GF-D8 (cell line): ENCODE measurements at places on chromosomes 2 and 18.
A peak's percentile ranks its signal among the peaks of the same experiment; 100 is the strongest.

DNA sequence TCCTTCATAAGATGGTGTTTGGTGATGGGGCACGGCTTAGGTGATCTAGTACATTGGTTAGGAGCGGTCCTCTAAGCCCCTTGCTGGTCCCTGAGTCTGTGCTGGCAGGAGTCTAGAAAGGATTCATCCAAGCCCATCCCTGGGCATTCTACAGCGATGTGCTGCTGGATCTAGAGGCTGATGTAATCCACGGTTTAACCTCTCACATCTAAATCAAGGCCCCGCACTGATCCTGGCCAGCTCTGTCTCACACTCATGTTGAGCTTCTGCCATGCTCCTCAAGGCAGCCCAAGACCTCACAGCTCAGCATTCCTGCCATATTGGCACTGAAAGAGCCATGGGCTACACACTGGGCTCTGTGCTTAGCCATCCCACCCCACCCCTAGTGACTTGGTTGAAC is 664.8 kb downstream of the STK39 start:
- no peak for DNase-seq

DNA sequence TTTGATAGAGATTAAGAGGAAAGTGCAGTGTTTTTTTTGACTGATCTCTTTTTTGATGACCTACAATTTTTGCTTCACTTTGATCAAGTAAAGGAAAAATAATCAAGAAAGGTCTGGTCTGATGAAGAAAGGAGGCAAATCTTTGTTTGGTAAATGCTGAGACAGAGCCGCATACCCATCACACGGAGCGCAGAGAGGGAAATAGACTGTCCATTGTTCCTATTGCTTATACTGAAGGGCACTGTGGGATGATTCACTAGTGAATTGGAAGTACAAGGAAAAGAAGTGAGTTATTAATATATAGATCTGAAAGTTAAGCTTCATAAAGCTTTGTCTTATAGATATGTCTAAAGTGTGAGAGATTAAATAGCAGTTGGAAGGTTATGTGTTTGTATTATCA is 455.1 kb downstream of the PLCL1 start:
- no peak for DNase-seq

- DNase-seq: no peak
Measured at GRCh38 chr2:215606219-215606618, 170.4 kb upstream of the FN1 start.

DNA sequence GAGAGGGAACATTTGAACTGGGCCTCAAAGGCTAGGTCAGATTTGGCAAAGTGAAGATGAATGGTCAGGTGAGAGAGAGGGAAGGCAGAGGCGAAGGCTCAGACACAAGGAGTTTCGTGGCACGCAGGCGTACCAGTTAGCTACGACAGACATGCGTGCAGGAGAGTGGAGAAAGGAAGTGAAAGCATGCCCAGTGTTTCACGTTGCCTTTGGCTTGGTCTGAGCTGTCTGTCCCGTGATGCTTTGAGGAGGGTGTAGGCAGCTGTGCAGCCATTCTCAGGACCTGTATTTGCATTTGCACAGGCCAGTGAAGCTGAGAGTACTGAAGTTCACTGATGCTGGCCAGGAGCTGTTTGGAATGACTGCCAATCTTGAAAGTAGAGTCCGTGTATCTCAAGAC is 69.5 kb downstream of the HNRNPLL start:
- no peak for DNase-seq

GRCh38 chr2:148391324-148391723 is 253.2 kb upstream of the EPC2 start:
- DNase-seq: no peak

DNA sequence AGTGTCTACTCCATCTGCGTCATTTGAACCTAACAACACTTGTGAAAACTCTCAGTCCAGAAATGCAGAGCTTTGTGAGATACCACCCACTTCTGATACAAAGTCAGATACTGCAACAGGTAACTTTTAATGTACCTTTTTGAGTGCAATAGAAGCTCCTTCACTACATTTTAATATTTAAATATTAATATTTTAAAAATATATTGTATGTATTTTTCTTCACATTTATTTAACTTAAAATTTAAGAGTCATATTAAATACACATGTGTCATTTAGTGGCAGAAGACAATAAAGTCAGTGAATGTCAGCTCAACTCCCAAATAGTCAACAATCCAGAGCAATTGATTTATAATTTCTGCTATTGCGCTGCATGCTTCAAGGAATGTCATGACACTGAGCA is 13.9 kb downstream of the UBXN4 start:
- DNase-seq: no peak

- no peak for DNase-seq
Measured at GRCh38 chr2:106201661-106202060, 7.6 kb upstream of the UXS1 start.

DNA sequence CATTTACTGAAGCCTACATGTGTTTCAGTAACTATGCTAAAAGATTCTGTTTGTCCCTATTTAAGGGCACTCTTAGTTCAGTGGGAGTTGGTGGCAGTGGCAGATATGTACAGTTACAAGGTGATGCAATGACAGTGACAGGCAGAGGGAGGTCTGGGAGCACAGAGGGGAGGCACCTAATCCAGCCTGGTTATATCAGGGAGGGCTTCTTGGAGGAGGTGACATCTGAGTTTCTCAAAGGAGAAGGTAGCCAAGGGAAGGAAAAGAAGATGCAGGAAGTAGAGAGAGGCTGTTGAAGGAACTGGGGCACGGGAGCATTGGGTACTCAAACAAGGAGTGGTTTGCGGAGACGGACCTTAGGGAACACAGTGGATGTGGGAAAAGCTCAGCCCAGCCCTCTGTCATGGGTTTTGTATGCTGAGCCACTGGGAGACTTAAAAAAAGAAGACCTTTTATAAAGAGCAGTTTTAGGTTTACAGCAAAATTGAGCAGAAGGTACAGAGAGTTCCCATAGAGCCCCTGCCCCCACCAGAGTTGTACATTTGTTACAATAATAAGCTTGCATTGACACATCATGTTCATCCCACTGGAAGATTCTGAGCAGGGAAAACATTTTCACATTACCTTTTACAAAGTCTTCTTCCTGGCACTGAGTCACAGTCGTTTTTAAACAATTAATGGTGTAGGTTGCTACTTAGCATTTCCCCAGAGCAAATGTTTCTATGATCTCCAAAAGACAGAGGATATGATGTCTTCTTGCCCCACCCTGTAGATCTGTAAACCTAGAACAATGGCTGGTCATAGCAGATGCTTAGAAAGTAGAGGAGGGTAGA is 83.0 kb upstream of the TAF1B start:
- no peak for DNase-seq

GRCh38 chr2:85779641-85780315 is 26.0 kb downstream of the ATOH8 start:
- no peak for DNase-seq

DNA sequence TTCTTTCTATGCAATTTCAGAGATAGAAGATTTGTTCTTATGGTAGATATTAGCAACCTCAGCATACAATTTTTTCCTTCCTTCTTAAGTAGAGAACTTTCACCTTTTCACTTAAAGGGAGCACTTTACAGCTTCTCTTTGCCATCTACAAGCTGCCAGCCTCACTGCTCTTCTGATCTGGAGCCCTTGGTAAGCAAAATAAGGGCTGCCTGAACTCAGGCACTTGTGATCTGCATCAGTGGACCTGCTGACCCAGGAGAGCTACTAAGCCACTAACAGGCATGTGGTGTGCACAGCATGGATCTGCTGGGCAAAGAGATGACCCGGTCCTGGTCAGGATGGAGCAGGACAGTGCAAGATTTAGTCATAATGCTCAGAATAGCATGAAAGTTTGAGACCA is 80.8 kb upstream of the SNTG2 start:
- no peak for DNase-seq

DNA sequence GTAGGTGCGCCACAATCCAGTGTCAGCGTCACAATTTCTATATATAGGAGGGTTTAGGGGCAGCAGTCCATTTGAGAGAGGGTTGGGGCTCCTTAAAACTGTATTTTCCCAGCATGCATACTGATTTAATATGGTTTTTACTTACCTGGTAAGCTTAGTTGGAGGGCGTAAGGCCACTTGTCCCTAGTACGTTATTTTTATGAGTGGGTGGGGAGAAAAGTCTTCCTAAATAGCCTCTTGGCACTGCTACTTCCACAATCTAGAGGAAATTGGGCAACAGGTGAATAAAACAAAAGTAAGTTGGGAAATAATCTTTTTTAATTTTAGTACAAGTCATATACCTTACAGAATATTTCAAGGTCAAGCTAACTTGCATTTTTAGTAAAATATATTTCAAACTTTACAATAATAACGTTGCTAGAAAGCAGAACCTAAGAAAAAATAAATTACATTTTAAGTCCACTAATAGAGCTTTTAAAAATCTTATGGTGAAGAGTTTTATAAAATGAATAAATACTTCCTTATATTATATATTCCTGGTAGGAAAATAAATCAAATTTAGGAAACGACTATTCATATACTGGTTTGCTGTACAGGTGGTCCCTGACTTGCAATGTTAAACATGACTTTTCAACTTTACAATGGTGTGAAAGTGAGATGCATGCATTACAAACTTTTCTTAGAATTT is 20.9 kb downstream of the DHRS9 start:
- DNase-seq: peak; percentile 76

GRCh38 chr2:106105151-106105922 is 88.8 kb downstream of the UXS1 start:
- no peak for DNase-seq

GRCh38 chr2:117128461-117128860 is 686.0 kb upstream of the DDX18 start:
- no peak for DNase-seq

DNA sequence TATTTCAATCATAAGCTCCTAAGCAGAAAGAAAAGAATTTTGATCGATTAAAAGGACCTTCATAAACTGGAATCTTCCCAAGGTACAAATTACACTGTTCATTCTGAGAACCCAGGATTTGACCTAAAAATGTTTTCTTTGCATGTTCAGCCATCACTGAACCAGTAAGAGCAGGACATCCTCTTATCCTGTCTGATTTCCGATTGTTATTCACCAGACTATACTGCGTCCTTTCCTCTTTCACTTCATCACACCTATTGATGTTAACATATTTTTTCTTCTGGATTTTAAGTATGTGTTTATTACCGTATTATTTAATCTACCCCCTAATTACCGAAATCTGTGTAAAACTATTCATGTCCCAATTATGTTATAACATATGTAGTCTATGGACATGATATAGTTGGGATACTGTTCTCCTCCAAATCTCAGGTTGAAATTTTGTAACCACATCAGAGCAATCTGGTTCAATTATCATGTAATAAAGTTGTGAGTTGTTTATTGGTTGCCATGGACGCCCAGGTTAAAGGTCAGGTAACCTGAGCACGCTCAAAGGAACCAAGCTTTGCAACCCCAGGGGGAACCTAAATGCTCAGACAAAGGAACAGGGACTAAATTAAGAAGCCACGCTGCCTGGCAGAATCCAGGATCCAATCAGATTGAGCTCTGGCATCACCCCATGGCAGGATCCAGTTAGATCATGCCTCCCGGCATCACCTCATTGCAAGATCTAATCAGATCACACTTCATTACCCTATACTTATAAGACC is 11.6 kb upstream of the TBC1D8 start:
- DNase-seq: no peak

GRCh38 chr18:78861116-78861515 is 118.5 kb upstream of the SALL3 start:
- no peak for DNase-seq

GRCh38 chr2:52082646-52083045 is 1050.7 kb upstream of the NRXN1 start:
- DNase-seq: no peak

GRCh38 chr2:122748552-122749011 is 993.1 kb downstream of the TSN start:
- no peak for DNase-seq

GRCh38 chr18:9055185-9055584 is 47.3 kb upstream of the NDUFV2 start:
- DNase-seq: no peak

DNA sequence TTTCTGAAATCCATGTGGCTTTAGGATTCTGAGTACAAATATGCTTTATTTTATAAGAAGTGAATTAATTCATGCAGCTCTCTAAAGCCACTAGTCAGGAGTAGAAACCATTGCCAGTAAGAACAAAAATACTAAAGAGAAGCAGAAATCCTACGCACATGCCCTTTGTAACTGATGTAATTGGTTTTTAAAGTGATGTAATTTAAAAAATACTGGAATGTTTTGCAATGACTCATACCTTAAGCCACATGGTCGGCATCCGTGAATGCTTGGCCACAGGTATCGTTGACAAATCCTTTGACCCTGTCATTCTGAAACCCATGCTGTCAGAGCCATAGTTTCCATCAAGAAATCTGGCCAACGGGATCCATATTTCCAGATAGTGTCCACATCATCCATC is 213.3 kb downstream of the ACKR3 start:
- DNase-seq: no peak

DNA sequence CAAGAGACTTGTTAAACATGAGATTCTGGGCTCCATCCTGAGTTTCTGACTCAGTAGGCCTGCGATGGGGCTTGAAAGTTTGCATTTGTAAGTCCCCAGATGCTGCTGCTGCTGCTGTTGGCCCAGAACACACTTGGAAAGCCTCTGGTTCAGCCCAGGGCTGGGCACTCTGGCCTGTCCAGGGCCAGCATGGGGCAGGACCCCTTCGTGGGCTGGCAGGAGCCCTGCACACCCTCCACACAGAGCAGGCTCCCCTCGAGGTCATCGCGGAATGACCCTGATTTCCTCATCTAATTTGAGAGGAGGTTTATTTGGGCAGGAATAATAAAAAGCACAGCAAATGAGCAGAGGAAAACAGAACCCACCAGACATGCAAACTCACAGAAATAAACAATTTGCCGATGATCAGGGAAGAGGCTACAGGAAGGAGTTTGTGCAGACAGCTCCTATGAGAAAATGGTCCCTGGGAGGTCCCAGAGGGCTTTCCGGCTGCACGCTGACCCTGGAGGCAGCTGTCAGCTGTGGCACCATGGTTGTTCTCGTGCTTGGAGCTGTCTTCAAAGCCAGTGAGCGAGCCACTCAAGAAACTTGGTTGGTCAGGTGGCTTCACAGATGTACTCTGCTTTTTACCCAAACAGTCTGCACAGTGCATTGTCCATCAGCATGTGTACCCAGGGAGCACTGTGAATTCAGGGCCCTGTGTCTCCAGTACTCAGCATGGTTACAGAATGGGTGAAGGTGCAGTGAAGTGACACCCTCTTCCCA is 119.3 kb downstream of the GLI2 start:
- no peak for DNase-seq

GRCh38 chr2:233807215-233807865 is 29.2 kb downstream of the MROH2A start:
- DNase-seq: no peak
